ENCODE measurements at places on chromosomes 7 and 10.

GRCh38 chr7:24213311-24213710 is 70.7 kb upstream of the NPY start:
- DNase-seq, result no peak

DNA sequence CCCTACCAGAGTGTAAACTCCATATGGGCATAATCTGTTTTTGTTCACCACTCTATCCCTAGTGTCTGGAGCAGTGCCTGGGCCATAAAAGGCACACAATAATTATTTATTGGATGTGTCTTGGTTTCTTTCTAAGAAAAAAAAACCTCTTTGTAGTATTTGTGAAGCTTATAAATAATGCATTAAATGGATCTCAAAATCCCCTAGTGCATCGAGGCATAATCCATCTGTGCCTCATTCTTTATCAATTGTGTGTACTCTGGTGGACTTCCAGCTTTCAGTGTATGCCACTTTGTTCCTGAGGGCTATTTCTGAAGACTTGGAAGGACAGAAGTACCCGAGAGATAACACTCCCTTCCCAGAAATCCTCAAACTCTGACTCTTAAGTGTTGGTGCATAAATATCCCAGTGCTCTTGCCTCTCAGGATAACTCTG is 255.0 kb upstream of the PHYHIPL start:
- DNase-seq, result no peak

DNA sequence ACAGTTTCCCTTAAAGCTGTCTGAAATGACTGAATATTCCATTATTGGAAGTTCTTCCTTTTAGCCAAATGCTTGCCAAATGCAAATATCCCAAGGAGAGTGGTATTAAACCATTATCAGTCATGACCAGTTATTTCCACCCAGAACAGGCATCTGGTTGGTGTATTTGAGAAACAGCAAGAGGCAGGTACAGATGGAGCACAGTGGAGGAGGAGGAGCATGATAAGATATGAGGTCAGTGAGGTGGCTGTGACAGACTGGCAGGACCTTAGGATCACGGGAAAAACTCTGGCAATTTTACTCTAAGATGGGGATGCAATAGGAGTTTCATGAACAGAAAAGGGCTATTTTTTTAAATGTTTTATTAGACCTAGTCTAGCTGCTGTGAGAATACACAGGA is 6.4 kb downstream of the HEPACAM2 start:
- no peak for DNase-seq

DNA sequence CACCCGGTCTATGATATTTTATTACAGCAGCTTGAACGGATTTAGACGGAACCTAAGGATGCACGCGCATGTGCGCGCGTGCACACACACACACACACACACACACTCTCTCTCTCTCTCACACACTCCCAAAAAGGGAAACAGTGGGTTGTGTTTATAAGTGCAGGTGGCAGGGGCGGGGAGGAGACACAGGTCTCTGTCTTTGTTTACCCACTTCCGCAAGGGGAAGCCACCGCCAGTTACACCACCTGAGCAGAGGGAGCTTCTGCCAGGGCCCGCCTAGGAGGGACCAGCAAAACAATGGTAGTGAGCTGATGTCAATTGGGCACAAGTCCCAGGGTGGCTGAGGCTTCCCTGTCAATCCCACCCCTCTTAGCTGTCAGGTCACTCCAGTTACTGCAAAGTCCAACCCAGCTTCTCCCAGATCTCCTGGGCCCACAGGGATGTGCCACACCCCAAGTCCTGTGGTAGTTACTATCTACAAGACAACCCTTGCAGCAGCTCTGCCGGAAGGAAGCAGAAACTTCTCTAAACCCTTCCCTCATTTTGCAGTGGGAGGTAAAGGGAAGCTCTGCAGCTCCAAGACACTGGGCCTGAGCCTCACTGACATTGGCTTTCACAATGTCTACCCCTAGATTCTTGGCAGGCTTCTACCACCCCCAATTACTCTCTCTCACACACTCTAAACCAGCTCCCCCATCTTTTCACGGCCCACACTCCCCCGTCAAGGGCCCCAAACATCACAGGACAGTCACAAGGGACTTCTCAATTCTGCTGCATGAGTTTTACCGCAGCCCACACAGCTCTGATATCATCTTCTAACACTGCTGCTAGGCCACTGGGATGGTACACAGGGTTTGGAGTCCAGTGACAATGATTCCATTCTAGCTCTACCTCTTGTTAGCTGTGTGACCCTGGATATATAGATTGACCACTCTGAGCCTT is 17.6 kb downstream of the ANXA11 start:
- no peak for DNase-seq

GRCh38 chr7:133853706-133854276 is 273.3 kb upstream of the LRGUK start:
- peak; percentile 48 for DNase-seq

Measured in ureter (tissue), 1 donor.